Hippocampal formation (tissue), 2 donors: ENCODE measurements at places on chromosomes 7 and 10.
A peak's percentile ranks its signal among the peaks of the same experiment; 100 is the strongest.

GRCh38 chr10:10293481-10293951 lies 724.2 kb upstream of the CELF2 start:
- DNase-seq, result no peak

GRCh38 chr7:142100634-142101033 lies 10.9 kb upstream of the MGAM2 start:
- no peak for DNase-seq

DNA sequence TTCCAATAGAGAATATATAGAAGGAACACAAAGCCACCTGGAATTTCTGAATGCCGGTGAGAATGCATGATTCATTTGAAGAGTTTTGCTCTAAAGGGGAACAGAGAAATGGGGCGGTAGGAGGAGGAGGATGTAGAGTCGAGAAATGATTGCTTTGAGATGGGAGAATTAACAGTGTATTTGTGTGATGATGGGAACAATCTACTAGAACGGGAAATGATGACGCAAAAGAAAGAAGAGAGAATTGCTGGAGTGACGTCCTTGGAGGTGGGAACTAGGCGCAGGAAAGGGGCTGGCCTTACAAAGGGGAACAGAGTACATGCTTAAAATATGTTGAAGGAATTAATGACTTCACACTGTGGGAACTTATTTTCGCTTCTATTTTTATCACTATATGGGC lies 188.1 kb downstream of the SDHAF3 start:
- no peak for DNase-seq

GRCh38 chr10:70679498-70679897 lies 7.2 kb downstream of the ADAMTS14 start:
- DNase-seq, result no peak

DNA sequence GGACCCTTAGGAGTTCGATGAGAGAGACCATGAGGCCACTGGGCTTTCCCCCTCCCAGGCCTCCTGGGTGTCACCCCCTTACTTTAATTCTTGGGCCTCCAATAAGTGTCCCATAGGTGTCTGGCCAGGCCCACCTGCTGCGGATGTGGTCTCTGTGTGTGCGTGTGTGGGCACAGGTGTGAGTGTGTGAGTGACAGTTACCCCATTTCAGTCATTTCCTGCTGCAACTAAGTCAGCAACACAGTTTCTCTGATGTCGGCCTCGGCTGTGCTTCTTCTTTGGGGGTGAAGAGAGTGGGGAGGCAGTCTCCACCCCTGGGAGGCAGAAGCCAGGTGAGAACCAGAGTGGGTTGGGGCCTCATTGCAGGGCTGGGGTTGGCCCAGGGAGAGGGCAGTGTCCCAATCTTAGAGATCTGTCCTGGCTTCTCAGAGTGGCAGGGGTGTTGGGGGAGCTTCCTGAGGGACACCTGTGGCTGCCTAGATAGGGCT lies 1.5 kb downstream of the PVRIG start:
- no peak for DNase-seq

DNA sequence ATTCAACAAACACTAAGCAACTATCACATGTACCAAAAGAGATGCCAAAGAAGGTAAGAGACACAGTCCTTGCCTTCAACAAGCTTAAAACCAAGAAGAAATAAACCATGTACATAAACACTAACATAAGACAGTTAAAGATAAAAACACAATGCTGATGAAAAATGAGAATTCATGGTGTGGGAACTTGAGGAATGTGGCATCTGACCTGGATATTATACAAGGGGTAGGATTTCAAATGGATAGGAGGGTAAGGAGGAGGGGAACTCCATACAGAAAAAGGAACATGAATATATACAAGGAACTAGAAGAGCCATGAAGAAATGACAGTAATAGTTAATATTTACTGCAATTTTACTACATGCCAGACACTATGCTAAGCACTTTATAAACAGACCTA lies 11.0 kb downstream of the HIBADH start:
- no peak for DNase-seq

DNA sequence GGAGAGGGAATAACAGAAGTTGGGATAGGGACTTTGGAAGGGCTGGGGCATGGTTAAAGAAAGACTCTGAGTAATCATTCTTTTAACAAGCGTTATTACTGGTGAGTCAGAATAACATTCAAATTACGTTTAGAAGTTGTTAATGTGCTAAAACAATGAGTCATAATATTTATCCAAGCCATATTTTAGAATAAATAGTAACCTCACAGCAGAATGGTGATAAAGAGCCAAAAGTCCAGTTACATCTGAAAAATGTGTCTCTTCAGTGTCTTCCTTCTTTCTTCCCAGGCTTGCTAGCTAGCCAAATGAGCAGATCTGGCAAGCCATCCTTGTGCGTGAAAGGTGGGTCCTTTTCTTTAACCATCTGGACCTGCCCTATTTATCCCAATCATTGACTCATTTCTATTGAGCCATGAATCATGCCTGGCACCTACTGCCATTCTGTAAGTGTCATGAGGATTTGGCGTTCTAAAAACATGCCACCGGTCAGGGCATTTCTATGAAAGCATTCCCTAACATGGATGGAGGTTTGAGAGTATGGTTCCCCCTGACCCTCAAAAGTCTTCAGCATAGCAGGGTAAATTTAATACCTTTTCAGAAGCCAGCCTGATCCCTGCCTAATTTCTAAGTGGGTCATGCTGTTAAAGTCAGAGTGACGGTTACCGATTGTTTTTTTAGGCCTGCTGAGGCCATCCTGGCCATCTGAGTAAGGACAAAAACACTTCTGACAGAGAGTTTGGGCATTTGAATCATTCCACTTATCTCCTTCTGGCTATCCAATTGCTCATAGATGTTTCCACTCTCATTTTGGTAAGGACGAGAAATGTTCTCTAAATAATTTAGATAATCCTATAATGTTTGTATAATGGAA lies 26.9 kb downstream of the MYPN start:
- DNase-seq, result no peak

- DNase-seq, result no peak
These were observed 7.7 kb downstream of the CHPF2 start for GRCh38 chr7:151239837-151240459.

DNA sequence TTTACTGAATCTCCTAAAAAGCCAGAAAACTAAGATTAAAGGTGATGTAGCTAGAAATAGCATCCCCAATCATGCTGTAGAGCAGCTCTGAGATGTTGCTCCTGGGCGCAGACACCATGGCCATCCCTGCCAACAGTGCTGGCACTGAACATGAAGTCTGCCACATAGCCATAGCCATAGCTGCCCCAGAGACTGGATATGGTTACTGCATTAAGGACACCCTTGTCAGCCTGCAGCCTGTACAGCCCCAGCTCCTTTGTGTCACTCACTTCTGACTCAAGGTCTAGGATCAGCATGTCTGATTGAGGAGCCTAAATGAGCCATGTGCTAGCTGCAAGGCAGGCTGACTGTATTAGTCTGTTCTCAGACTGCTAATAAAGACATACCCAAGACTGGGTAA lies 284.6 kb downstream of the RPS24 start:
- DNase-seq, result no peak

- no peak for DNase-seq
These were observed 12.8 kb downstream of the CREB3L2 start for GRCh38 chr7:137989094-137989493.

DNA sequence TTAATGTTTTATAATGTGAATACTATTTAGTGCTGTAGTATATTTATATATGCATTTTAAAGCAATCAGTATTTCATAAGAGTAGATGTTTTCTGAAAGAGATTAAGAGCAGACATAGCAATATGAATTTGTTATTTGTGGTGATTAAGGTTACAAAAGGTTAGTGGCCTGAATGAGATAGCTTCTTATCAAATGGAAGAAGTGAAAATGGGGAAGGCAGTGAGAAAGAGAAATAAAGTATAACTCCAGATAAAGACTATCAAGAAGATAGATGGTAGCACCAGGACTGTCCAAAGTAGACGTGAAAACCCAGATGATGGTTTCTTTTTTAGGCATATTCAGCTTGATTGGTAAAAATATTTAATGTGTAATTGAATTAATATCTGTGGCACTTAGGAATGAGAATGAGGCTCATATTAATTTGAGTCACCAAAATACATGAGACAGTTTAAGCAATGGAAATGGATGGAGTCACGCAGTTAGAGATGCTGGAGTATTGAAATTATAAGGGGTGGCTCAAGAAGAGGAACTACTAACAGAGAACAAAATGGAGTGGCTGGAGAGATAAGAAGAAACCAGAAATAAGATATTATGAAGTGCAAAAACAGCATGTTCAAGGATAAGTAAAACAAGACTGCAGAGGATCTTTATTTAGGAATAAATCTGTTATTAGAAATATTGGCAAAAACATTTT lies 288.0 kb upstream of the SEMA3C start:
- no peak for DNase-seq

GRCh38 chr10:500876-501275 lies 188.6 kb downstream of the DIP2C start:
- DNase-seq, result no peak

GRCh38 chr10:23106331-23107072 lies 11.1 kb downstream of the MSRB2 start:
- no peak for DNase-seq

DNA sequence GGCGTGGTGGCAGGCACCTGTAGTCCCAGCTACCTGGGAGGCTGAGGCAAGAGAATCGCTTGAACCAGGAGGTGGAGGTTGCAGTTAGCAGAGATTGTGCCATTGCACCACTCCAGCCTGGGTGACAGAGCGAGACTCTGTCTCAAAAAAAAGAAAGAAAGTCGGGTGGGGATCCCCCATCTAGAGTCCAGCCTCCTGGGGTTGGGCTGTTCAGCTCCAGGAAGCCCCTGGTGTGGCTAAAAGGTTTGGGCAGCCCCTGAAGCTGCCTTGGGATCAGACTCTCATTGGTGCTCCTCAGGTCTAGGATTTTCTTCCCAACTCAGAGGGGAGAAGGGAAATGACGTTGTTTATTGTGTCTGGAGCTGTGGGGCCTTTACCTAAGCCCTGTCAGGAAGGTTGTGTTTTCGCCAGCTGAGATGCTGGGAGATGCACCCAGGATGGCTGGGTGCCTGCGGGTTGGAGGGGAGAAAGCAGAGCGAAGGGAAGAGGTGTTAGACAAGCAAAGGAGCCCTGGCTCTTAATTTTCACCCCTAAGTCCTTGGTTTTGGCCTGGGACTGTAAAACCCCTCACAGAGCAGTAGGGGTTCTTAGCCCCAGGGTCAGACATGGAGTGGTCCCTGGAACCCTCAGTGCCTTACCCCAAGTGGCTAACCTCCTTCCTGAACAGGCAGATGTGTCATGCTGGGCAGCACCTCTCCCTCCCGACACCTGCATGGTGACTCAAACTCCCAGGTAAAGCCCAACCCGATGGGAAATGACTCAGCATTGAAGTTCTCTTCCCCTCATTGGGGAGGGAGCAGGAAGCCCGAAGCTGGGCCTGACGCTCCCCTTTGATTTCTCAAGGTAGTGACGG lies 21.1 kb downstream of the PLAU start:
- no peak for DNase-seq

- no peak for DNase-seq
These were observed 64.6 kb downstream of the UNCX start for GRCh38 chr7:1297017-1297960.

DNA sequence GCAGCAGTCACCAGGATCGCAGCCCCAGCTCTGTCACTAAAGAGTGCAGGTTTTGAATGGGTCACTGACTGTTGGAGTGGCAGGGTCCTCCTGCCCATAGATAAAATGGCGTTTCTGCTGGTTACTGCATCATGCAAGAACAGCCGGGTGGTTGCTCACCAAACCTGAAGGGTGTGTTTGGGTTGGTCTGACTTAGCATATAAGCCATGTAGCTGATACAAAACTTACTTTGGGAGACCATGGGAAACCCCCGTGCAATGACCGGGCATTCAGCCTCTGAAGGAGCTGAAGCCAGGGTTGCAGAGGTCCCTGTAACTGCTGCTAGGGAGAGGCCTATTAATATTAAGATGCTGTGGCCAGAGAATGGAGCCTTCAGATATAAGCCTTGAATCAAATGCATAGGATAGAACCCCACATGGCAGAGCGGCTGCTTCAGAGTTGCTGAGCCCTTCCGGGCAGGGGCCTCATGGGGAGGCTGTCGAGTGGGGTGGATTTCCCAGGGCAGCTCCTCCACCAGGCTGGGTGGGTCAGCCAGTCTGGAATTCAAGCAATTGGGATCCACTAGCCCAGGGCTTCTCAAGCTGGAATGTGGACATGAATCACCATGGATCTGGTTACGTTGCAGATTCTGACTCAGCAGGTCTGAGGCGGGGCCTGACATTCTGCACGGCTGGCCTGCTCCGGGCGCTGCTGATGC lies 70.9 kb upstream of the CTBP2 start:
- DNase-seq, result no peak

- no peak for DNase-seq
These were observed 16.1 kb downstream of the USP6NL start for GRCh38 chr10:11595395-11595692.

- DNase-seq, result no peak
These were observed 42.8 kb upstream of the NPY start for GRCh38 chr7:24241206-24241605.

- DNase-seq, result peak; percentile 53
These were observed 5.8 kb upstream of the PLEKHA1 start for GRCh38 chr10:122368502-122369254.

- DNase-seq, result no peak
These were observed 20.0 kb downstream of the AMZ1 start for GRCh38 chr7:2708041-2708440.

- no peak for DNase-seq
These were observed 5.0 kb upstream of the STEAP4 start for GRCh38 chr7:88311675-88312036.

DNA sequence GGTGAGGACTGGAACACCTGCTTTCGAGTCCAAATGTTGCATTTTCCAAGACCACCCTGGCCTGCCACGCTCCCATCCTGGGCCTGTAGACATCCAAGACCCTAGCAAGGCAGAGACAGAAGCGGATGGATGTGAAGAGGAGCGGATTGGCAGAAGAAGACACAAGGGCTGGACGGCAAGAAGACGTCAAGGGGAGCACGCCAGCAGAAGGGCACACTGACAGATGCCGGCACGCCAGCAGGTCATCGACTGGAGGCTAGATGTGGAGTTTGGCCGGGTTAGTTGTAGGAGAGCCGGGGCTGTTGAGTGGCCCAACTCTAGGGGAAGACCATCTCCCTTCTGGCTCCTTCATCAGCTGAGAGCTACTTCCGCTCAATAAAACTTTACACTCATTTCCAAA lies 251.6 kb downstream of the ZWINT start:
- no peak for DNase-seq

GRCh38 chr10:35212856-35213255 lies 86.2 kb downstream of the CREM start:
- no peak for DNase-seq

DNA sequence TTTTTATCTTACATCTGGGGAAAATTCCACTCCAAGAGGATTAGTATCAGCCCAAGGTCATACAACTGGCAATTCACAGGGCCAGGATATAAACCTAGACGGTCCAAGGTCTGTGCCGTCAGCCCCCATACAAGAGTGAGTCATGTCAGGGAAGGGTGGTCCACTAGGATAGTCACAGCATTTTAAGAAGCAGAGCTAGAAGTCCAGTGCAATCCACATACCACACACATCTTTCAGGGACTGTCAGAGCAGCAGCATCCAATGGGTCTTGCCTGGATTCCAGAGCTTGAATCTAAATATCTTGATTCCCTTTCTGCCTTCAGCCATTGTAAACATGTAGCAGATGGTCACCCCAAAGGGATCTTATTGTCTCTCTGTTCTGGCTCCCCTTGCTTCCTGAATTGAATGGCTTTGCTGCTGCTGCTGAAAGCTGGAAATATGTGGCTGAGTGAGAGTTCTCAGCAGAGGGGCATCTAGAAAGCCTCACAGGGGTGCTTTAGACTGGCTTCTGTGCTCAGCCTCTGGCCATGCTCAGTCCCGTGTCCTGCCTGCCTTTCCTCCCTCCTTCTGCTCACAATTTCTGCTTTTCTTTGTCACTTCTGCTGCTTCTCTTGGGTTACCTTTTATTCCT lies 9.9 kb upstream of the OR6V1 start:
- no peak for DNase-seq
